Activated CD4-positive, alpha-beta T cell treated with anti-CD3 and anti-CD28 coated beads, Interleukin-2, amount 50 U/mL, for 4 hours (primary cell): ENCODE measurements at places on chromosomes 12 and 14.

DNA sequence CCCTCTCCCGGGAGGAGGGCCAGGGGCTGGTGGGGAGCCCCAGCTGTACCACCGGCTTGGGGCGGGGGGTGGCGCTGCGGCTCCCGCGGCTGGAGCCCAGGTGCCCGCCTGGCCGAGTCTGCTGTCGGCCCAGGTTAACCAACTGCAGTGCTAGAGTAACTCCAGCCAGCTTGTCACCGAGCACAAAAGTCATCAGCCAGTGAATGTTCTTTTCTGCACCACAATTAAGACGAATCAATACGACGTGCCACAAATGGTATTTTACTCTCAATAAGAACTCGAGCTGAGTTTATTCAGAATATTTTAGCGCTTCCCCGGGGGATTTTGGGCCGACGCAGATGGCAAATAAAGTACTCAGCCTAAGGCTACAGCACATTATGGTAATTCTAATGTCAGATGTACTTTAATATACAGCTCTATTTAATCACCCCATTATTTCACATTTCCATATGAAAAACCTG, 83.2 kb downstream of the BCL11B start:
- peak; percentile 33 for DNase-seq

- DNase-seq, result no peak
These were observed 77.3 kb upstream of the ANO6 start for GRCh38 chr12:45138609-45139008.

DNA sequence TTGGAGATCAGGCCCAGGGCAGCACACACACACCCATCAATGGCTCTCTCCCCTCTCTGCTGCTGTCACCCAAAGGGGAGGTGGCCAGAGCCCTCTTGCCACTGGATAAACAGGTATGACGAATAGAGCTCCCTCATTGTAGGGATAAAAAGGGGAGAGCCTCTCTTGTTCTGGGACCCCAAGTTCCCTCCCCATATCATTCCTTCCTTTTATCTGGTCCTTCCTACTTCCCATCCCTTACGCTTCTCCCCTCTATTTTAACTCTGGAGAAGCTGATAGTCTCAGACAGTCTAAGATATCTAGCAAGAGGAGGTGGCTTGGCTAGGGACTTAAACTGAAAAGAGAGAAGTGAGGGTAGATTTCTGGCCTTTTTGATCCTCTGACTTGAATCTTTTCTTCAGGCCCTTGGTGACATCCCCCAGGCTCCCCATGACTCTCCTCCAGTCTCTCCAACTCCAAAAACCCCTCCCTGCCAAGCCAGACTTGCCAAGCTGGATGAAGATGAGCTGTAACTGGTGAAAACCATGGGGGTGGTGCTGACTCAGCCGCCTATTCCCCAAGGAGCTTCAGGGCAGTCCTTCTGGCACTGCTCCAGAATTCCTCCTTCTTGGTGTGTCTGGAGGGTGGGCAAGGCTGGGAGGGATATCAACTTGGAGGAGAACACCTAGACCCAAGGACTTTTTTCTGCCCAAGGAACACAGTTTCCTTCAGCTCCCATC, 5.3 kb downstream of the ARHGEF25 start:
- DNase-seq, result no peak

DNA sequence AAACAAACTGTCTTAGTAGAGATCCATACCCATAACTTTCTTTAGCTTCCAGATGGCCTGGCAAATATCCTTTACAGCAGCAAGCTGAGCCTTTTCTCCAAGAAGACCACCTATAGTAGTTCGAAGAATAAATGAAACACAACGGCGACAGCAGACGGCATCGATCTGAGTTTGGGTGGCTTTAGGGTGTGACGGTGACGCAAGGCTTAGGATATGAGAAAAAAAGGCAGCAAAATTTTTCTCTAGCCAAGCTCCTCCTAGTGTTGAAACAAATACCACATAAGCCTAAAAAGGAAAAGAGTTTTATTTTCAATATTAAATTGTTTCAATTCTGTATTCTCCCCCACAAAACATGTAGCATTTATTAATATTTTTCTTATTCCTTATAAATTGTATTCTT, 33.3 kb downstream of the HEATR5A start:
- no peak for DNase-seq

- DNase-seq, result no peak
These were observed 150.6 kb downstream of the CCDC59 start for GRCh38 chr12:82207556-82207955.
